ENCODE measurements at places on chromosomes 5 and 9.

- DNase-seq: no peak
Observed at GRCh38 chr5:9613360-9613759, 16.8 kb downstream of the TAS2R1 start.

DNA sequence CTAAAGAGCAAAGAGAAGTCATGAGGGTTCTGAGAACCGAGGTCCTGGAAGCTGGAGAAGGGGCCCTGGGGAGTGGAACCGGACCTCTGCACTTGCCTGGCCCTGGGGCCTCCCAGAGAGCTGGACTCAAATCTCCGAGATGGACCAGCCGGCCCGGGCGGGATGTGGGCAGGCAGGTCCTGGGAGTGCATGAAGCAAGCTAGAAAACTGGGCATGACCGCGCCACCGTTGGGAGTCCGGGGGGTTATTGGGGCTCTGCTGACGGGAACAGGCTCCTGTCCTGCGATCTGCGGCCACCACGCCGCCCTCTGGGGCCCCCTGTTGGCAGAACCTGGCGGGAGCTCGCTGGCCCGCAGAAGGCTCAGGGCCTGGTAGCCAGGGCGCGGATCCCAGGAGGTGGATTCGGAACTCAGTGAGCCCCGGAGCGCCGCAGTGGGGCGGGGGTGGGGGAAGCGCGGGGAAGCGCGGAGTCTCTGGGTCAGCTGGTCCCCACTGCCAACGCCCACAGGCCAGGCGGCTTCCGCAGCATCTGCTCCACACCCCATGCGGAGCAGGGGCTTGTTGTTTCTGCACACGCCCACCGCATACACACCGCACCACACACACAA, 150.6 kb downstream of the ERCC6L2 start:
- DNase-seq: no peak

GRCh38 chr5:1656271-1656975, 132.7 kb upstream of the LPCAT1 start:
- DNase-seq: no peak

DNA sequence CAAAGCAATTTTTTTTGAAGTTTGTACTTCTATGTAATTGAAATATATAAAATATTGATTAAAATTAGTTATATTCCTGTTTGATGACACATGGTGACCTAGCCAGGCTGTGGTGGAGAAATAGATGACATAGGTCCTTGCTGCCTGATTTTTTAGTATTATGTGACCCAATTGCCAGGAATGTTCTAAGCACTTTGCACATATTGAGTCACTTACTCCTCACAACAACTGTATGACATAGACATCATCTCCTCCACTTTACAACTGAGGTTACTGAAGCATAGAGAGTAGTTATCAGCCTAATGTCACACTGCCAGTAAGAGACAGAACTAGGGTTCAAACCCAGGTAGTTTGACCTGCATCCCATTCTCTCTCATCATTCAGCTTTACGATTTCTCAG, 26.2 kb upstream of the SNX18 start:
- DNase-seq: no peak

DNA sequence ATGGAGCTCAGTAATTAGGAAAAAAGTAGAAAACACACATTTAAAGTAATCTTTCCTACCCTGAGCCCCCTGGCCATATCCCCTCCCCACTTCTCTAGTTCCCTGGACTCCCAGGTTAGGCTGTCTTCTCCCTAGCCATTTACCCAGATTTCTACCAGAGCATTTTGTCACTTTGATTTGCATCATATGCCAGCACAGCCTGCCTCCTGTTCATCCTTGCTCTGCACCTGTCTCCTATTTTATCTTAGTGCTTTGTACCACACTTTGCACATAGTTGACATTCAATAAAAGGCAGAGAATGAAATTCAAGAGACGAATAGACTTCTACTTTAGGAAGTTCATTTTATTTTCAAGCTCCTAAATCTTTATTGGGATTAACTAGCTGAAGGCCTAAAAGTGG, 344.5 kb downstream of the EBF1 start:
- no peak for DNase-seq

DNA sequence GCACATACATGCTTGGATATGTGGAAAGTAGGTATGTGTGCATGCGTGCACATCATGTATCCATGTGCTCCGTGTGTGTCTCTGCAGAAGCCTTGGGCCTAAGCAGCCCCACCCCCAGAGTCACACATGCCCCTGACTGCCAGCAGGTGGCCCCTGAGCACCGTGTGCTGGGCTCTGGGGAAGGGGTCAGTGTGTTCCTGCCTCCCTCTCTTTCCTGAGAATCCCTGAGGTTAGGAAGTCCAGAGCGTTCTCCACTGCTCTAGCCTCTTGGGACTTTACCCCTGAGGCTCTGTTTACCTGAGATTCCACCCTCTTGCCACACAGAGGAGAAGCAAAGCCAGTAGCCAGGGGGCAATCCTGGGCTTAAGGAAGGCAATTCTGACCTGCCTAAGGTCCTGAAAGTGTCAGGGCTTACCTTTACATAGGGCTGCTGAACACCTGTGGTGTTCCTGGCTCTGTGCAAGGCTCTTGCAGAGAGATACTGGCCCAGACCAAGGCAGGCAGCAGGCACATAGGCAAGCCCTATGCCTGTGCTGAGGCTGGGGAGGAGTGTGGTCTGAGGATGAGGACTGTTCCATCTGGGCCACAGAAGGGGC, 207.3 kb downstream of the TMEM38B start:
- peak; percentile 63 for DNase-seq

DNA sequence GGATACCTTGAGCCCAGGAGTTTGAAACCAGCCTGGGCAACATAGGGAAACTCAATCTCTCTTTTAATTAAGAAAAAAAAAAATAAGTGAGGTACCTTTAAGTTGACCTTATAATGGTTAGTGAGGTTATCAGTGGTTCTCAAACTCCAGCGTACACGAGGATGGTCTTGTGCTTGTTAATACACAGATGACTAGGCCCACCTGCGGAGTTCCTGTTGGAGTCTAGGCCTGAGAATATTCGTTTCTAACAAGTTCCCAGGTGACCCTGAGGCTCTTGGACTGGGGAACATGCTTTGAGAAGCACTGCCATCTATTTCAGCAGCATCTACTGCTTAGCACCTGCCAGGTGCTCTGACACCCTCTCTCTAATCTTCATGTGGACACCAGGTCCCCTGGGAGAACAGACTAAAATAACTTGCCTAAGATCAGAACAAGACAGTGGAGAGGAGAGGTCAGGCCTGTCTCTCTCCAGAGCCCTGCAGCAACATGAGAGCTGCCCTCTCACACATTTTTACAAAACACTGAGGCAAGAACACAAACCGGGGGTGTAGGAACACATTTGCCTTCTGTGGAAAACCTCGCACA, 24.6 kb downstream of the TLE1 start:
- no peak for DNase-seq

GRCh38 chr5:111432883-111433536, 79.3 kb downstream of the STARD4 start:
- no peak for DNase-seq

DNA sequence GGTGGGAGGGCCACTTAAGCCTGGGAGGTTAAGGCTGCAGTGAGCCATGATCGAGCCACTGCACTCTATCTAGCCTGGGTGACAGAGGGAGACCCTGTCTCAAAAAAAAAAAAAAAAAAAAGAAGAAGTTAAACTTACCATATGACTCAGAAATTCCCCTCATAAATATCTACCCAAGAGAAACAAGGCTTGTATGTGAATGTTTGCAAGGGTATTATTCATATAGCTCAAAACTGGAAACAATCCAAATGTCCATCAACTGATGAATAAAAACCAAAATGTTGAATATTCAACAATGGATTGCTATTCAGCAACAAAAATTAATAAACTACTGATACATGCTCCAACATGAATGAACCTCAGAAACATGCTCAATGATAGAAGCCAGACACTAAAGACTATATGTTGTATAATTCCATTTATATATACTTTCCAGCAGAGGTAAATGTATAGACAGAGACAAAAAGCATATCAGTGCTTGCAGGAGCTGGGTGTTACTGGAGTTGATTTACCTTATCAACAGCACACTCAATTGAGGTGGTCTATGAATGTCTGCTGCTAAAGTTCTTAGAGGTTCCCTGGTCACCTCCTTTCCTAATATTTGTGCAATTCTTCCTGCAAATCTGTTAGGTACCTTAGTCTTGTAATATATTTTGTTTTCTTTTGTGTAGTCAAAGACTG, 5.3 kb upstream of the SREK1 start:
- DNase-seq: no peak

DNA sequence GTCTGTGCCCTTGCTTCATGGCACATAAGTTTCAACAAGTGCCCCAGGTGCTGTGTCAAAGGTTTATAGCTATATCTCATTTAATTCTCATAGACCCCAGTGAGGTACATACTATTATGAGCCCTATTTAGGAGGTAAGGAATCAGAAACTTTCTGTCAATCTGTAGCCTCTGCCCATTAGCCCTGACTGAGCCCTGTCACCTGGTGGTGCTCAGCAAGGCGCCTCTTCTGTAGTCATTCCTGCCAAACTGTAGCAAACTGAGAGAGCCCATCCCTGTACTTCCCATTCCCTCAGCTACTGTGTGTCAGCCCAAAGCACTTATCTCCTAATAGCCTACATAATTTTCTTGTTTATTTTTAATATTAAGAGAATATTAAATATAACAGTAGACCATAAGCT, 46.5 kb upstream of the FOXI1 start:
- no peak for DNase-seq

- DNase-seq: no peak
Observed at GRCh38 chr9:133581011-133581410, 28.2 kb downstream of the FAM163B start.

DNA sequence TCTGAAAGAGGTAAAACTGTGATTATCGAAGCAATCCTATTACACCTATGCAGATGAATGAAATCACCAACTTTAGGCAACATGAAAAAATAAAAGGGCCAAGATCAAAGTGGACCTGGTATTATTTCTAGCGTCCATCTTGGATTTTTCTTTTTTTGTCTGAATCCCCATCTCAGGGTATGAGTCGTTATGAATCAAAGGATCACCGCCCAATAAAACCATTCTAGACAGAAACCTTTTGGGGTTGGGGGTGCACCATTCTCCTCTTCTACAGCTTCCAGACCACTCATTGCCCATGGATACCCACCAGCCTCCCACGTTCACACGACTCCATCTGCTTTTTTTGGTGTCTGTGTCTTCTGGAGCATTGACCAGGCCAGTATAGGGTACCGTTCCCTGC, 33.4 kb downstream of the MAP1B start:
- no peak for DNase-seq

GRCh38 chr5:20029266-20029665, 41.3 kb upstream of the CDH18 start:
- DNase-seq: no peak

DNA sequence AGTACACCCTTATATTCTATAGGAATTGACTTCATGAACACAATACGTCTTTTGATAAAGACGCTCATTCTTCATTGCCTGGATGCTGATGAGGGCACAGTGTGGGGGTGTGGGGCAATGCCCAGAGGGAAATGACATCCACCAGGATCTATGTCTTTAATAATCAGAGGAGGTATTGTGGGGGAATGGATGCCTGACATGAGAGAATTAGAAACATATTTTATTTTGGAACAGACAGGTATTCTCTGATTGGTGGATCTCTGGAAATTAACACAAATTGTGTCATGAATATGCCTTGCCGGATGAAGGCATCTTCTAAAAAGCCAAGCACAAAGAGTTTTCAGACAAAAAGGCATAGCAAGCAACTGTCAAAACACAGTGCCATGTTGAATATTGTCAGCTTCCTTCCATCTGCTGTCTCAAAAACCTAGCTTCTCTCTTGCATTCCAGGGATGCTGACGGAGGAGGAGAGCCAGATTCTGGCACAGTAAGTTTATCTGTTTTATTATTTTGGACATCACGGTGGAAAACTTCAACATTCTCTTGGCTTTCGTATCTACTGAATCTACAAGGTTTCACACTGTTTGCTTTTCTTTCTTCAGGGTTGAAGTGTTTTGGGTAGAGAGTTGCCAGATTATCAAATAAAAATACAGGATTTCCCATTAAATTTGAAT, 3.9 kb upstream of the C5orf58 start:
- no peak for DNase-seq

DNA sequence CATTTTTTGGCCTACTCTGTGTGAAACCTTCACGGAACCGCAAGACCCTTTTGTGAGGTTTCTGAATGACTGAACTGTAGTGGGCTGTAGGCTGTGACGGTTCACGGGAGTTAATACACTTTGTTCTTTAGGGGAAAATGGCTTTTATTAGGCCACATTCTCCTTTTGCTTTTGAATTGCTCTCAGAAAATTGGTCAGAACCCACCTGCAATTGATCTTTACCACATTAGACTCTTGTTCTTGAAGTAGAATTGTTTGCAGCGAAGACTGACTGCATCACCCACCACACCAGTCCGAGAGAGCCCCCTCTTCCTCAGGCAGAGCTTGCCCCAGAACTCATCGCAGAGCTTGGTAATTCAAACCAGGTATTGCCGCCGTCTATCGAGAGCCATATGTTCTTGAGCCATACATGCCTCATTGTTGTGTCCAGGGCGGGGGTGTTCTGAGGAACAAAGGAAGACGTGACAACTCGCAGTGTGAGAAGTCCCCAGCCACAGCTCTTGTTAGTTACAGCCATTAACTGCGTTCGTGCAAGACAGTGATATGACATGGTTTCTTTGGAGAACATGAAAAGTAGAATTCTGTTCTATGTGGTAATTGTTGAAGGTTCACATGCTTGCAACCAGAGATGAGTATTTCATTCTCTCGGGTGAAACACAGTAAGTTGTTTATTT, 166.4 kb upstream of the OTULINL start:
- DNase-seq: no peak

GRCh38 chr5:27911216-27911615, 872.8 kb upstream of the CDH9 start:
- DNase-seq: no peak

- no peak for DNase-seq
Observed at GRCh38 chr9:110655754-110656641, 12.6 kb upstream of the MUSK start.

- no peak for DNase-seq
Observed at GRCh38 chr9:26263478-26263877, 585.2 kb upstream of the TUSC1 start.

- DNase-seq: no peak
Observed at GRCh38 chr5:54520940-54521339, 3.4 kb downstream of the SNX18 start.

- DNase-seq: no peak
Observed at GRCh38 chr5:11152368-11152767, 391.3 kb upstream of the DAP start.

DNA sequence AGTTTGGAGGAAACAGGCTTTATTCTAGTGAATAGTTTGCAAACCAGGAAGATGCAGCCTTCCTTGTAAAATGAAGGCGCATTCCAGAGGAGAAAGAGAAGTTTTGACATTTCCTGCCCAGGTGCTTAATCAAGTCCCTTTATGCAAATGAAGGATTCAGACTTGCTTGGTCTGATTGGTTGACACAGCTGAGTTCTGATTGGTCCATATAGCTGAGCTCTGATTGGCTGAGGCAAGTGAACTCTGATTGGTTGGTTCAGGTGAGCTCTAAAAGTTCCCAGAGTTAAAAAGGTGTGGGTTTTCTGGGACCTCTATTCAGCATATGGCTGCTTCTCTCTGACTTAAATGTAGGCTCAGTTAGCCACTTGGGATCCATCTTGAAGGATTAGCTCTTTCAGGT, 151.0 kb downstream of the CACNA1B start:
- no peak for DNase-seq

GRCh38 chr5:159844267-159845121, 71.8 kb upstream of the ADRA1B start:
- no peak for DNase-seq
